IMR-90 (cell line): ENCODE measurements at places on chromosomes 4 and X. TPM values are rescaled to one million over a fixed set of nuclear protein-coding genes. Genes with fewer than 3 reads are reported as not detected.

The RAB33A gene
- total RNA-seq = 0.83 and 1.6 TPM in 2 replicates

The SYN1 gene
- under 0.01 TPM in 2 replicates for total RNA-seq

The NUDT11 gene
- 13.8 and 19.2 TPM in 2 replicates for total RNA-seq

The RPS6KA3 gene
- 43.9 and 51.1 TPM in 2 replicates for total RNA-seq

The CLCN3 gene
- 22.8 and 29.4 TPM in 2 replicates for total RNA-seq

The GTPBP6 gene
- 24.0 and 24.7 TPM in 2 replicates for total RNA-seq

The PCYT1B gene
- under 0.01 TPM in 1 of 2 replicates, not detected in the other for total RNA-seq

The NAA10 gene
- total RNA-seq = 98.6 and 118 TPM in 2 replicates

The USP17L29 gene
- total RNA-seq = not detected in 2 replicates

The TSC22D3 gene
- total RNA-seq = 9.9 and 13.1 TPM in 2 replicates

The ADRA2C gene
- under 0.01 and 0.28 TPM in 2 replicates for total RNA-seq

The GUCY1A1 gene
- total RNA-seq = 0.28 and 0.54 TPM in 2 replicates

The RBMXL3 gene
- total RNA-seq = not detected in 2 replicates

The RADX gene
- total RNA-seq = 1.6 and 2.2 TPM in 2 replicates

The ZNF275 gene
- total RNA-seq = 6.6 and 8.3 TPM in 2 replicates
